ENCODE measurements at places on chromosomes 6 and 20.
A peak's percentile ranks its signal among the peaks of the same experiment; 100 is the strongest.

- no peak for DNase-seq
Measured at GRCh38 chr6:50025258-50025657, 3.5 kb upstream of the DEFB110 start.

DNA sequence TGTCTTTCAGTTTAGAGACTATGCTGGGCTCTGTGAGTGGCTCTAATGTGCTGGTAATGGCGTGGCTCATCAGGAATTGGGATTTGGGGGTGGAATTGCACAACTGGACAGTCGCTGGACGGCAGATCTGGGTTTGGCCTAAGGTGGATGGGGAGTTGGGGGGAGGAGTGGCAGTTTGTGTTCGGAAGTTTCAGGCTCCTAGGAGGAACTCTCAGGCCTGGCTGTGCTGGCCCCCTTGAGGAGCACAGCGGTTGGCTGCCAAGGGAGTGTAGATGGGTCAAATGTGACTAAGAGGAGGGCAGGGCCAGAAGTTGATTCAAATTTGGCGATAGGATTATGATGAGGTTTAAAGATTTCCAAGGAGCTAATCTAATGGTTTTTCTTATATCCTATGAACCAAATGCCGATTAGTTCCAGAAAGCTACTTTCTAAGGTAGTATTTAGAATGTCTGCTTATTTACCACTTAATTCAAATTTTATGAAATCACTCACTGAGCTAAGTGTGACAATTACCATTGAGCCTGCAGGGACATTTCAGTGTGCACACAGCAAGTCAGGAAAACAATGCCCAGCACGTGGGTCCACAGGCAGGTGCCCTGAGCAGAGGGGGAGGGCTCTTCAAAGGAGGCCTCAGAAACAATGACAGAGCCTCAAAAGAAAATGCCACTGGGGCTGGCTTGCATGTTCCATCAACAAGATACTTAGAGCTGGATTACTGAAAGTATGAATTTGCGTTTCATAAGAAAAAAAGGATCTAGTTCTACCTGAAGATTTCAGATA, 111.0 kb downstream of the GJA10 start:
- no peak for DNase-seq

DNA sequence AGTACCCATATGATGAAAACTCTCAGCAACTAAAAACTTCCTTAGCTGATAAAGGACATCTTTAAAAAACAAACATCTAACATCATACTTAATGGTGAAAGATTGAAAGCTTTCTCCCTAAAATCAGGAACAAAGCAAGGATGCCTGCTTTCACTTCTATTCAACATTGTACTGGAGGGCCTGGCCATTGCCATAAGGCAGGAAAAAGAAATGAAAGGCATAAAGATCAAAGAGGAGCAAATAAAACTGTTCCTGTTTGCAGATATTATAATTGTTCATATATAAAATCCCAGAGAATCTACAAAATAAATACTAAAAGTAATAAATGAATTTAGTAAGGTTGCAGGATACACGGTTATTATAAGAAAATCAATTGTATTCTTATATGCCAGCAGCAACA, 124.6 kb upstream of the ARMC2 start:
- no peak for DNase-seq

DNA sequence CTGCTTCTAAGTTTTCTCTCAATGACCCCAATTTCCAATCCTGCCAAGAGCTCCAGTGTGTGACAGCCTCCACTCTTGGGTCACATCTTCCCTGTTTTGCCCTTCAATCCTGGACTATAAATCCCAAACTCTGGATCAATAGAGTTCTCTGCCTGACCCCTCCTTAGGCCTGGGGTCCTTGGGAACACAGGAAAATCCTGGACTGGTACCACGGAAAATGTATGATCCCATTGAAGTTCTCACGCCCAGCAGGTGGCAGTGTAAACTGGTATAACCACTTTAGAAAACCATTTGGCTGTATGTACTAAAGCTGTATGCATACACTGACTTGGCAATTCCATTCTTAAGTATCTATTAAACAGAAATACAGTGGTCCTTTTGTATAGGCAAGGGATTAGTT, 98.0 kb downstream of the SNAP25 start:
- DNase-seq: no peak

DNA sequence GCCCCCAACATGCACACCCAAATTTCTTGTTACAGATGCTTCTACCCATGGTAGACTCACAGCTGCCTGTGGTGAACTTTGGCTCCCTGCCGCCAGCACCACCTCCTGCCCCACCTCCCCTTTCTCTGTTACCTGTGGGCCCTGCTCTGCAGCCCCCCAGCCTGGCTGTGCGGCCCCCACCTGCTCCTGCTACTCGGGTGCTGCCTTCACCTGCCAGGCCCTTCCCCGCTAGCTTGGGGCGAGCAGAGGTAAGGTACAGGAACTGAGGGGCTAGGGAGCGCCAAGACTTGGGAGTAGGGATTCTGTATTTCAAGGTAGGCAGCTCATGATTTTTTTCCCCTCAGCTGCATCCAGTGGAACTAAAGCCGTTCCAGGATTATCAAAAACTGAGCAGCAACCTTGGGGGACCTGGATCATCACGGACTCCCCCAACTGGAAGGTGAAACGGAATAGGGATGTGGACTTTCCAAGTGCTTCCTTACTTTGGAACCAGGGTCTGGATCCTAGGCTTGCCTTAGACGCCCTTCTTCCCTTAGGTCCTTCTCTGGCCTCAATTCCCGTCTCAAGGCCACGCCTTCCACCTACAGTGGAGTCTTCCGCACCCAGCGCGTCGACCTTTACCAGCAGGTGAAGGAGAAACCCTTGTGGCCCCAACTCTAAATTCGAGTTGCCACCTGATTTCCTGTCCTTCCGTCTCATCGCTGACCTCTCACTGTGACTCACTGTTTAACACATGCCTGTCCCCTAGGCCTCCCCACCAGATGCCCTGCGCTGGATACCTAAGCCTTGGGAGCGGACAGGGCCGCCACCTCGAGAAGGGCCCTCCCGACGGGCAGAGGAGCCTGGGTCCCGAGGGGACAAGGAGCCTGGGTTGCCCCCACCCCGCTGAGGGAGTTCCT, 15.5 kb downstream of the BAG6 start:
- no peak for DNase-seq

DNA sequence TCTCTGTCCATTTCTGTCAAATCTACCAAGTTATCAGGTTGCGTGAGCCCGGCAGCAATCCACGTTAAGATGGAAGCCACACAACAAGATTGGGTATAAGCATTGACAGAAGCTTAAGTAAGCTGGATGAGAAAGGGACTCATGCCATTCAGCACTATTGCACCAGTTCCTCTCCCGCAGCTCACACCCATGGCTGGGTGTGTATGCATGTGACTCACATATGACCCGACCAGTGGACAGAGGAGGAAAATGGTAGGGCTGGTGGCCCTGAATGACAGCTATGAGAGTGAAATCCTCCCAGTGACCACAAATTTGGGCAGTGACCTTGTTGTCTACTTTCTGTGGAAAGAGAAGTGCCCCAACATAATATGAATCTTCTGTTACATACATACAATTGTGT, 113.5 kb downstream of the OTOR start:
- no peak for DNase-seq

- DNase-seq: no peak
Measured at GRCh38 chr6:36104836-36105235, 25.5 kb upstream of the MAPK13 start.

- no peak for DNase-seq
Measured at GRCh38 chr6:28947067-28947765, 23.4 kb upstream of the TRIM27 start.

GRCh38 chr6:1043458-1043836, 268.5 kb upstream of the FOXQ1 start:
- DNase-seq: no peak

DNA sequence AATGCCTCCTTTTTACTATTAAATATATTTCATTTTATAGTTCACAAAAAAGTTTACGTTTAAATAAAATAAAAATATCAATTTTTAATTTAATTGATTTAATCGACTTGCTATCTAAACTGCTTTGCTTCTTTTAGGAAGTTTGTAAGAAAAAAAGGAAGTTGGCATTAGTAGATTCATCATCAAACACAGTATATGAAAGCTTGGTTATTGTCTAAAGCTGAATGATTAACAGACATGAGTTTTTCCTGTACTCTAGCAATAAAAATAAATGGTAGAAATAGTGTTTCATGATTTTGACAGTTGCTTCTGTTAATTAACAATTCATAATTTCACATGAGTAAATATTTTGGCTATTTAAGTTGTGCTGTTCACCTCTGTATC, 1285.5 kb upstream of the GJE1 start:
- no peak for DNase-seq

- peak; percentile 45 for DNase-seq
Measured at GRCh38 chr20:36666181-36666740, 20.3 kb upstream of the SLA2 start.

- no peak for DNase-seq
Measured at GRCh38 chr6:127630800-127631199, 53.8 kb downstream of the C6orf58 start.

DNA sequence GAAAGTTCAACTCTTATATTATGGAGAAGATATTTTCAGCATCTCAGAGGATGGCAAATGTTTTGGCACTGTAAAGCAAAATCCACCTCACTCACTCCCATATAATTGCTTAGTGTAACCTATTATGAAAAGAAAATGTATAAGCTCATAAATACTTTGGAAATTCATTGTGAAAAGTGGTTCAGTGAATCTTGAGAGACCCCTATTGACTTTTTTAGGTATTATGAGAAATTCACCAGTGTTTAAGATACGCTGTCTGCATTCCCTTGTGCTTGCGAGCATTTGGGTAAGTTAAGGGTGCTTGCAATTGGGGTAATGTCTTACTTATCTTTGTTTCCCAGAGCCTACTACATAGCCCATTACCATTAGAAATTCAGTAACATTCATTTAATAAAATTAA, 66.3 kb upstream of the BMP5 start:
- DNase-seq: no peak

- DNase-seq: no peak
Measured at GRCh38 chr6:64949257-64949656, 757.8 kb downstream of the EYS start.

GRCh38 chr6:130900913-130901312, 73.7 kb downstream of the SMLR1 start:
- DNase-seq: peak; percentile 65
